ENCODE measurements at places on chromosomes 7 and 10.

DNA sequence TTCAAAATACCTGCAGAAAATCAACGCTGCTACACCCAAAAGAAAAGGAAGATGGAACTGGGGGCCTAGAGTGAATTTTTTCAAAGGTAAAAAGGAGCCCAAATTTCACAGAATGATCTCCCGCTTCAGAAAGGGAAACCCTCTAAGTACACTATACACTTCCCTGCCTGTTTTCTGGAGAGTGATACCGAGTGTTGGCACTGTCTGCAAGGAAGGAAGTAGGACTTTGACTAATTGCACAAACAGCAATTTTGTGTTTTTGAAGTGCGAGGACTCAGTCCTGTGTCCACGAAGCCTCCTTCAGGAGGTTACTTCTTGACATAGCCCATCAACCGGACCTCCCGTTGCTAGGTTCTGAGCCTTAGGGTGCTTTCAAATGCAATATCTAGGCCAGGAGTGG is 106.3 kb downstream of the KIAA1217 start:
- DNase-seq: no peak

DNA sequence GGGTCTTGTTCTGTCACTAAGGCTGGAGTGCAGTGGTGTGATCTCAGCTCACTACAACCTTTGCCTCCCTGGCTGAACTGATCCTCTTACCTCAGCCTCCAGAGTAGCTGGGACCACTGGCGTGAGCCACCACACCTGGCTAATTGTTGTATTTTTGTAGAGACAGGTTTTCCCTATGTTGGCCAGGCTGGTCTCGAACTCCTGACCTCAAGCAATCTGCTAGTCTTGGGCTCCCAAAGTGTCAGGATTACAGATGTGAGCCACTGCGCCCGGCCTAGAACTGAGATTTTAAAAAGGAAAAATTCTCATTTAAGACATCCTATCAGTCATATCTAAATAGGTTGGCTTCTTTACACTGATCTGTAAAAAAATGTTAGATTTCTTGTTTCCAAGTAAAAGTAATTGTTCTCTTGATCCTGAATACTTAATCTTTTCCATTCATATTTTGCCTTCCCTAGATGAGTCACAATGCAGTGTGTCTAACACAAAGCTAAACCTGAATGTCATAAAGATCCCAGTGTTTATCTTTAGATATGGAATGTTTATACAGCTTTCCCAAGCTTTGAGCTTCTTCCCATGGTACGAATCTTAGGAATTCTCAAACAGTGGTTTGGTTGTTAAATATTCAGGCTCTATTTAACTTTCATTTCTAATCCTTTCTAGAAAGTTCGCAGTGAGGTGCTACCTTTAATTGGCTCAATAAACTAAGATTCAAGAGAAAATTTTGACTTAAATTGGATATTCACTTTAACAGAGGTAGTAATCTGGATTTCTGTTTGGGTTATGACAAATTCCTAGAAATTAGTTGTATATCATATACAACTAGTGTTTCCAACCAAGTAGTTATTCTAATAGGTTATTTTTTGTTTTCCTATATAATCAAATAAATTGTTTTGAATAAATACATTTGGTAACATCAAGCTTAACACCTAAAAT is 12.1 kb upstream of the LAMB1 start:
- no peak for DNase-seq

DNA sequence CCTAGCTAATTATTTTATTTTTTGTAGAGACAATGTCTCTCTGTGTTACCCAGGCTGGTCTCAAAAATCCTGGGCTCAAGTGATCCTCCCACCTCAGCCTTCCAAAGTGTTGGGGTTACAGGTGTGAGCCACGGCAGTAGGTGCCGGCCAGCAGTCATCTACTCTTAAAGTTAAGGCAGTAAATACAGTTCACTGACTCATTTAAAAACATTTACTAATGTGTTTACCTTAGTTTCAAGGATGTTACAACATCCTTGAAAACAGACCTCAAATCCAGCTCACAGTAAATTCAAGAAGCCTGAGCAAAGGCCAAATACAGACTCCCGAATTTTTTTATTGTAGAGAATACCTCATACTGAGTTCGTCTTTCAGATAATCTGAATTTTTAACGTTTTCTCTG is 29.6 kb upstream of the ABCB4 start:
- no peak for DNase-seq

DNA sequence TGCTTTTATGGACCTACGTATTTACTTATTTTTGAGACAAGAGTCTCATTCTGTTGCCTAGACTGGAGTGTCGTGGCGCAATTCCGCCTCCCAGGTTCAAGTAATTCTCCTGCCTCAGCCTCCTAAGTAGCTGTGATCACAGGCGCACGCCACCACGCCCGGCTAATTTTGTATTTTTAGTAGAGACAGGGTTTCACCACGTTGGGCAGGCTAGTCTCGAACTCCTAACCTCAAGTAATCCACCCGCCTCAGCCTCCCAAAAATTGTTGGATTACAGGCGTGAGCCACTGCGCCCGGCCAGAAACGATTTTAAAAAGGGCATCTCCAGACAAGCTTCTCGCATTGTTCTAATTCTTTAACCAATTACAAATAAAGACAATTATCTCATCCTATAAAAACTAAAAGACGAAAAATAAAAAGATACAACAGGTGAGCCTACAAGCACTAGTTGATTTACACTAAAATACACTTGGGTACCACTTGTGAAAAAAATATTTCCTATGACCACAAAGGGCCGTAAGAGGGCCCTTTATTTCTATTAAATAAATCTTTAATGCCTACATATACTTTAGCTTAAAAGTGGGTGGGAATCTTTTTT is 2.4 kb downstream of the TRA2A start:
- no peak for DNase-seq

- no peak for DNase-seq
Observed at GRCh38 chr10:30694518-30695228, 65.1 kb upstream of the LYZL2 start.

DNA sequence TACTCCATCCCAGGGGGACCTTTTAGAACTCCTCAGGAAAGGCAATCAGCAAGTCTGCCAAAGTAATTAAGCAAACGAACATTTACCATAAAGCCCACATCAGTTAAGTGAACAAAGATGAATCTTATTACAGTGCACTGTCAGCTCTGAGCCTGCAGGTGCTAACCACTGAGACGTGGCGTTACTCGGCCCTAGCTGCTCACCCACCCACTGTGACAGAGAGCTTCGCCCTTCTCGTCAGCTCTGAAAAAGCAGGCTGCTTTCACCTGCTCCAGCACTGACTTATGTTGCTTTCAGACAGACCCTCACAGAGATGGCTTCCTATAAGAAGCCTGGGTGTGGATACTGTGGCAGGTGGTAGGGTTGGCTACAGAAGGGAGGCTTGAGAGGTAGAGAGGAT is 57.7 kb upstream of the KCNIP2 start:
- no peak for DNase-seq

GRCh38 chr7:137626469-137627067 is 220.2 kb downstream of the DGKI start:
- DNase-seq: no peak

DNA sequence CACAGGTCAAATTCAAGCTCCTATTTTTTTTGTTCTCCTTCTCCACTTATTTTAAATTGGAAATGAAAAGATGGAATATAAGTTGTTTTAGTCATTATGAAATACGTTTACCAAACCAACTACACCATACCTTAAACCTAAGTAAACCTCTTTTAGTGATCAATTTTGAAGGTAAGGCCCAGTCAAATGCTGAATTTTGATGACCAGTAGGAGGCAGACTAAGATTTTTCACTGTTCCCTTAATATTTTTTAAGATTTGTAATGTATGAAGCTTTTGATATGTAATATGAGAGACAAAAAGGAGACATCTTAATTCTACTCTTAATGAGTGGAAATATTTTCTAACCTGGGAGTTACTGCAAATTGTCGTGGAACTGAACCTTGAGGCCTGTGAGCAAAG is 311.6 kb downstream of the EXOC4 start:
- no peak for DNase-seq

GRCh38 chr10:77827366-77827765 is 99.2 kb downstream of the DLG5 start:
- DNase-seq: no peak

- DNase-seq: no peak
Observed at GRCh38 chr10:43186150-43186549, 47.9 kb downstream of the CSGALNACT2 start.

GRCh38 chr10:119340893-119341458 is 133.6 kb downstream of the GRK5 start:
- DNase-seq: no peak

DNA sequence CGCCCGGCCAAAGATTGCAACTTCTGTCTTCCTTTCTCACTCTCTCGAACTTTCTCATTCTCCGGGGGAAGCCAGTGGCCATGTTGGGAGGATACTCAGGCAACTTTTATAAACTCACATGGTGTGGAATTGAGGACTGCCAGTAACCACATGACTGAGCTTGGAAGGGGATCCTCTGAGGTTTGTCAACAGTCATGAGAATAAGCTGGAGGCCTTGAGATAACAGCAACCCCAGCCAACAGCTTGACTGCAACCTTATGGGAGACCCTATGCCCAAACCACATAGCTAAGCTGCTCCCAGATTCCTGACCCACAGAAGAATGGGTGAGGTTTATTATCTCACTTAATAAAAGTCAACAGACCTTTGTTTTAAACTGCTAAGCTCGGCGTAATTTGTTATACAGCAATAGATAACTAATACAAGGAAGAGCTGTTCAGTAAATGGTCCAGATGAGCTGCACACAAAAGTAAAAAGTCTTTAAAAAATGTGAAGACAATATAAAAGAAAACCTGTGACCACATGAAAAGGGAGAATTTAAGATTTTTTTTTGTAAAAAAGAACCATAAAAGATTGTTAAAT is 9.6 kb downstream of the SYPL1 start:
- DNase-seq: no peak

GRCh38 chr7:127857464-127857841 is 173.8 kb downstream of the LRRC4 start:
- no peak for DNase-seq

- DNase-seq: no peak
Observed at GRCh38 chr7:156585025-156585648, 55.4 kb upstream of the RNF32 start.

GRCh38 chr10:109991266-109991855 is 16.4 kb upstream of the ADD3 start:
- DNase-seq: no peak

- DNase-seq: no peak
Observed at GRCh38 chr7:19410691-19411090, 265.5 kb upstream of the FERD3L start.

DNA sequence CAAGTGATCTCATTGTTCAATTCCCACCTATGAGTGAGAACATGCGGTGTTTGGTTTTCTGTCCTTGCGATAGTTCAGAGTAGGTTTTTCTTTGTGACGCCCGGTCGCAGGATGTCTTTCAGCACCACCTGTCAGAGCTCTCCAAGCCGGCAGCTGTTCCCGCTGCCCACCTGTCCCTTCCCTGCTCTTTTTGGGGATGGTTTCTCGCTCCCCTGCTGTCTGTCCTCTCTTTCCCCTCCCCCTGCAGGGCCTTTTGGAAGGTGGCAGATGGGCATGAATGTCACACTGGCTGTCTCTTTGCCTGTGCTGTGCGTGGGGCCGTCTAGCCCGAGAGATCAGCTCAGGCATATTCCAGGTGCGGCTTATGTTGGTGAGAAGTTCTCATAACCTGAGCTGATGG is 137.0 kb downstream of the GRK5 start:
- no peak for DNase-seq

DNA sequence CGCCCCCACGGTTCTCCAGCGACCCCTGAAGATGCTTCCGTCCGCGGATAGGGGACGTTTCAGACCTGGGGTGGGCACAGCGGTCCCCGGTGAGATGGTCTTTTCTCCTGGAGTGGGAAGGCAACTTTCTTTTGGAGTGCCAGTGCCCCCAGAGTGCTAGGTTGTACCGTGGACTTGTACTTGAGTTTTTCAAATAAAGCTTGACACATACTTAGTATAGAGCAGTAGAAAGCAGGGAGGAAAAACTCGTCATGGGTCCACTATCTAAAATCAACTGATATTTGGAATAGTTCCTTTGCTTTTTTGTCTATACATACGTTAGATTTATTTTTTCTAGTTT is 28.4 kb downstream of the RBM20 start:
- DNase-seq: no peak

- peak; percentile 61 for DNase-seq
Observed at GRCh38 chr10:47340608-47341170, 7.5 kb upstream of the RBP3 start.

DNA sequence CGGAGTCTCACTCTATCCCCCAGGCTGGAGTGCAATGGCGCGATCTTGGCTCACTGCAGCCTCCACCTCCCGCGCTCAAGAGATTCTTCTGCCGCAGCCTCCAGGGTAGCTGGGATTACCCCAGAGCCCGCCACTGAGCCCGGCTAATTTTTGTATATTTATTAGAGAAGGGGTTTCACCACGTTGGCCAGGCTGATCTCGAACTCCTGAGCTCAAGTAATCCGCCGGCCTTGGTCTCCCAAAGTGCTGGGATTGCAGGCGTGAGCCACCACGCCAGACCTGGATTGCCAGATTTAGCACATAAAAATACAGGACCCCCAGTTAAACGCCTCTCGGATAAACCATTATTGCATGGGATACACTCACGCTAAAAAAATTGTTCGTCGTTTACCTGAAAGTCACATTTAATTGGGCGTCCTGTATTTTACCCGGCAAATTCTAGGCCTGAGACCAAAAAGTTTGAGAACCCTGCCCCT is 375 bp upstream of the GATAD1 start:
- DNase-seq: peak; percentile 89

DNA sequence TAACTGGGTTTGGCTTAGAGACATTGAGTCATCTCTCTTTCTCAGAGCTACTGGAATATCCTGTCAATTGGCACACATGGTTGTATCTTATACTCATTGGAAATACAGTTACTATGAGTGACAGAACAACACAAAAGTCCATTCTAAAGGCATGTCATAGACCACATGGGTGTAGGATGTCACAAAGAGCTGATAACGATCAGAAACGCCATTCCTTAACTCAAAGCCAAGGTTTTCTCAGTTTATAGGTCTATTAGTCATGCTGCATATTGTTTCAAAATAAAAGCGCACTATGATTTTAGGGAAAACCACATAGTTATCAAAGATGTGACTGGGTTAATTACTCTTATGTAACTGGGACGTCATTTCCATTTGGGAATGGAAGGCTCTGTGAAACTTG is 147.2 kb upstream of the FAM171A1 start:
- DNase-seq: no peak

- DNase-seq: no peak
Observed at GRCh38 chr7:83150310-83150709, 12.4 kb downstream of the PCLO start.

DNA sequence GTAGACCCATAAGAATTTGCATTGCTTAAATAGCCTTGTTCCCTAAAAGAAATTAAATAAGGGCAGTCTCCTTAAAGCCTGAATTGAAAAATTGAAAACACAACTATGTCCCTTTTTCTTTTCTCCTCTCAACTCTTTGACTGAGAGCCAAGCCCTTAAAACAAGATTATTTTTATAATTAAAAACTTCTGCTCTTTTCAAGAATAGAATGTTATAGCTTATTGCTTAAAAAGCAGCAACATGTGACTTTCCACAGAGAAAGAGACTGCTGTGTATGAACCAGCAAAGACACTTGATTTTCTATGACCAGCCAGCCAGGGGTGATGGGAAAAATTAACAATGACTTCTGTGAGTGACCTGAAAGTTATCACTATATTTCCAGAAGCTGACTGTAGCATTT is 295.2 kb upstream of the CELF2 start:
- no peak for DNase-seq

All from CD4-positive, alpha-beta T cell treated with Interleukin-10 for 1 hour (primary cell).